ENCODE measurements at places on chromosomes 16 and 17. TPM values are rescaled to one million over a fixed set of nuclear protein-coding genes. Genes with fewer than 3 reads are reported as not detected.
A peak's percentile ranks its signal among the peaks of the same experiment; 100 is the strongest.

Gene VWA3A
- total RNA-seq: 0.04 TPM

Gene FBXW10B
- total RNA-seq: 0.26 TPM

Gene SLC38A8
- total RNA-seq: not detected

Gene NUBP1
- total RNA-seq: 41.3 TPM

Gene YPEL2
- total RNA-seq: 6.7 TPM

- DNase-seq: no peak
- no peaks in the 10 kb centered on the region for H3K36me3 ChIP-seq
- no peaks in the 10 kb centered on the region for H3K4me1 ChIP-seq
- no peak overlapping the region for H3K4me3 ChIP-seq
- peak overlapping the region; percentile 61 for H3K27ac ChIP-seq
- H3K27me3 ChIP-seq: no peaks in the 10 kb centered on the region
Measured at GRCh38 chr16:31134625-31135534, 647 bp downstream of the PRSS8 start.

GRCh38 chr17:35174835-35175334 is 19.3 kb downstream of the SLC35G3 start:
- H3K4me3 ChIP-seq: no peak overlapping the region
- no peak overlapping the region for H3K27ac ChIP-seq
- H3K36me3 ChIP-seq: no peaks in the 10 kb centered on the region
- peaks cover 59% of the 10 kb centered on the region for H3K4me1 ChIP-seq
- H3K27me3 ChIP-seq: no peaks in the 10 kb centered on the region

GRCh38 chr17:69744512-69745070 is 330.1 kb downstream of the MAP2K6 start:
- no peaks in the 10 kb centered on the region for H3K4me1 ChIP-seq
- H3K27me3 ChIP-seq: no peaks in the 10 kb centered on the region
- no peak for DNase-seq

GRCh38 chr17:50564916-50565315 is 4.4 kb downstream of the CACNA1G start:
- H3K36me3 ChIP-seq: no peaks in the 10 kb centered on the region
- no peak overlapping the region for H3K4me3 ChIP-seq
- H3K4me1 ChIP-seq: peaks cover 10% of the 10 kb centered on the region
- peaks cover 37% of the 10 kb centered on the region for H3K27me3 ChIP-seq

- no peaks in the 10 kb centered on the region for H3K27me3 ChIP-seq
- H3K36me3 ChIP-seq: no peaks in the 10 kb centered on the region
- H3K4me3 ChIP-seq: no peak overlapping the region
- H3K27ac ChIP-seq: no peak overlapping the region
- DNase-seq: no peak
Measured at GRCh38 chr16:48487287-48487686, 102.1 kb upstream of the SIAH1 start.

DNA sequence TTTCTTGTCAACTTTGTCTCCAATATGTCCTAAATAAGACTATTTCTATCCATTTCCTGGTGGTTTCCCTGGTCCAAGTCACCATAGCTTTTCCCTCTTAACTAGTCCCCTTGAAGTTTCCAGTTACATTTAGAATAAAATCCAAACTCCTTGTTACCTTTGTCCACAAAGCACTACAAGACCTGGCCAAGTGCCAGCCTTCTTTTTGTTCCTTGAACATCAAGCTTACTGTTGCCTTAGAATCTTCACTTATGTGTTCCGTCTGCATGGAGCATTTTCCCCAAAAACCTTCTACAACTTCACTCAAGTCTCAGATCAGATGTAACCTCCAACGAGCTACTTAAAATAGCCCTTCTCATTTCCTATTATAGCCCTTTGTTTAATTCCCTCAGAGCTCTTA is 101.4 kb downstream of the ITFG1 start:
- no peak for DNase-seq
- H3K4me1 ChIP-seq: no peaks in the 10 kb centered on the region
- no peaks in the 10 kb centered on the region for H3K36me3 ChIP-seq
- no peak overlapping the region for H3K27ac ChIP-seq
- no peaks in the 10 kb centered on the region for H3K27me3 ChIP-seq
- no peak overlapping the region for H3K4me3 ChIP-seq

- H3K4me3 ChIP-seq: no peak overlapping the region
- no peak overlapping the region for H3K27ac ChIP-seq
- H3K4me1 ChIP-seq: no peaks in the 10 kb centered on the region
- no peaks in the 10 kb centered on the region for H3K36me3 ChIP-seq
- DNase-seq: no peak
- H3K27me3 ChIP-seq: no peaks in the 10 kb centered on the region
Measured at GRCh38 chr17:52751051-52751450, 592.5 kb upstream of the CA10 start.

DNA sequence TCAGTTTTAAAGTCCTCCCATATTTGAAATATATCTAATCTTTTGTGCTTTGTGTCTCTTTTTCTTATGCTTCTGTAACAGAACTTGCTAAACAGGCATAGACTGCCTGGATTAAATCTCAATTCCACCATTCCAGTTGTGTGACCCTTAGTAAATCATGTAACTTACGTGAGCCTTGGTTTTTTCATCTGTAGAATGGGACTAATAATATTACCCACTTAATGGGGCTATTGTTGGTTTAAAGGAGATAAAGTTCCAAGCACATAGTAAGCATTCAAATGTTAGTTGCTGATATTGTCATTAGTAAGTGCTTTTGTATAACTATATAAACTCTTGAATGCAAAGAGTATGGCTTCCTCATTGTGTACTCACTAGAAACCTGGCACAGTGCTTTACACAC is 5.9 kb upstream of the VWA3A start:
- H3K27me3 ChIP-seq: no peaks in the 10 kb centered on the region
- no peak overlapping the region for H3K4me3 ChIP-seq
- no peak for DNase-seq
- no peaks in the 10 kb centered on the region for H3K36me3 ChIP-seq
- no peak overlapping the region for H3K27ac ChIP-seq
- no peaks in the 10 kb centered on the region for H3K4me1 ChIP-seq

- no peaks in the 10 kb centered on the region for H3K4me1 ChIP-seq
- no peaks in the 10 kb centered on the region for H3K36me3 ChIP-seq
- H3K27me3 ChIP-seq: no peaks in the 10 kb centered on the region
- H3K4me3 ChIP-seq: no peak overlapping the region
- no peak overlapping the region for H3K27ac ChIP-seq
Measured at GRCh38 chr16:85125570-85126393, 13.5 kb upstream of the CIBAR2 start.

- H3K27ac ChIP-seq: no peak overlapping the region
- no peak for DNase-seq
- no peaks in the 10 kb centered on the region for H3K36me3 ChIP-seq
- no peaks in the 10 kb centered on the region for H3K27me3 ChIP-seq
Measured at GRCh38 chr17:40509626-40510327, 8.4 kb upstream of the TNS4 start.

- no peak overlapping the region for H3K4me3 ChIP-seq
- H3K36me3 ChIP-seq: peaks cover 18% of the 10 kb centered on the region
- DNase-seq: no peak
- H3K4me1 ChIP-seq: no peaks in the 10 kb centered on the region
- H3K27ac ChIP-seq: no peak overlapping the region
Measured at GRCh38 chr17:57970710-57971109, 15.5 kb upstream of the CUEDC1 start.

GRCh38 chr16:12639044-12639443 is 164.6 kb downstream of the CPPED1 start:
- H3K36me3 ChIP-seq: no peaks in the 10 kb centered on the region
- no peaks in the 10 kb centered on the region for H3K27me3 ChIP-seq
- no peak overlapping the region for H3K27ac ChIP-seq
- no peaks in the 10 kb centered on the region for H3K4me1 ChIP-seq
- DNase-seq: no peak

DNA sequence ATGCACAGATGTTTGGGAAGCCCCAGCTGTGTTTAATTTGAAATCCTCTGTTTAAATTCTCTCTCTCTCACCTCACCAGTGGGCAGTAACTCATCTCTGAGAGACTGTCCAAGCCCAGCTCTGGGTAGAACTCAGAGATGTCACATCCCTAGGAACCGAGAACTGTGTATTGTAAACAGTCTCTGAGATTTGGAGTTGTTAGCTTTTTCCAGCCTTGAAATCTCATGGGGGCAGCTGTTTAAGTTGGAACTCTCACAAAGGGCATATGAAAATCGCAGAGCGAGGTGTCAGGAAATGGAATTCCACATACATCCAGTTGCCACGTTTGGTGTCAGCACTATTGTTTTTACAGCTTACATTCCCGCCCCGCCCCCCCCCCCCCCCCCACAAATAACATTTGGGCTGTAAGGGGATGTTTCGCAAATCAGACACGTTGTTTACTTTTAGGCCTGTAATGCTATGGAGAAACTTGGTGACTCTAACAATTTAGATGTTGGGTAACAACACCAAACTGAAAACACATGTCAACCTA is 34.3 kb downstream of the VPS35L start:
- no peak for DNase-seq
- no peak overlapping the region for H3K4me3 ChIP-seq
- H3K27ac ChIP-seq: no peak overlapping the region
- peaks cover 7% of the 10 kb centered on the region for H3K36me3 ChIP-seq
- no peaks in the 10 kb centered on the region for H3K27me3 ChIP-seq

- no peaks in the 10 kb centered on the region for H3K36me3 ChIP-seq
- peaks cover 47% of the 10 kb centered on the region for H3K4me1 ChIP-seq
- H3K4me3 ChIP-seq: no peak overlapping the region
- no peaks in the 10 kb centered on the region for H3K27me3 ChIP-seq
Measured at GRCh38 chr17:76510831-76511244, 9.6 kb upstream of the RHBDF2 start.

Data from CD8-positive, alpha-beta memory T cell (primary cell).